ENCODE measurements at places on chromosomes 7 and 10.

GRCh38 chr10:29099001-29099400 is 189.9 kb upstream of the LYZL1 start:
- no peak for DNase-seq

- no peak for DNase-seq
Observed at GRCh38 chr7:139821349-139822105, 7.5 kb upstream of the TBXAS1 start.

GRCh38 chr7:126472825-126473224 is 779.9 kb downstream of the GRM8 start:
- DNase-seq, result no peak

GRCh38 chr7:27910326-27910725 is 170.4 kb downstream of the TAX1BP1 start:
- DNase-seq, result no peak

- DNase-seq, result peak; percentile 25
Observed at GRCh38 chr10:35409094-35409582, 72.8 kb downstream of the CCNY start.

DNA sequence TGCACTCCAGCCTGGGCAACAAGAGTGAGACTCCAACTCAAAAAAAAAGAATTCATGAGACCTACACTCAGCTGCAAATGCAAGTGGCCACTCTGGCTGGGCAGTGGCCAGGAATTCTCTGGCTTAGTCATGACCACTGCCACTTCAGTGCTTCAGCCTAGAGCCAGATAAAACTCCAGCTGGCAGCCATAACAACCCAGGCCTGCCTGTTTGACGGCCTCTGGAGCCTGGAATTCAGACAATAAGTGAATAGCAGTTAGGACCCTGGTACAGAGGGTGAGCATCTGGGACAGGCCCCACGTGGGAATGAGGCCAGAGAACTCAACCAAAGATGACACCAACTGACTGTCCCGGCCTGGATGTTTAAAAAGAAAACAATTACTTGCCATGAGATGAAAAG is 18.9 kb downstream of the RCC1L start:
- DNase-seq, result no peak

DNA sequence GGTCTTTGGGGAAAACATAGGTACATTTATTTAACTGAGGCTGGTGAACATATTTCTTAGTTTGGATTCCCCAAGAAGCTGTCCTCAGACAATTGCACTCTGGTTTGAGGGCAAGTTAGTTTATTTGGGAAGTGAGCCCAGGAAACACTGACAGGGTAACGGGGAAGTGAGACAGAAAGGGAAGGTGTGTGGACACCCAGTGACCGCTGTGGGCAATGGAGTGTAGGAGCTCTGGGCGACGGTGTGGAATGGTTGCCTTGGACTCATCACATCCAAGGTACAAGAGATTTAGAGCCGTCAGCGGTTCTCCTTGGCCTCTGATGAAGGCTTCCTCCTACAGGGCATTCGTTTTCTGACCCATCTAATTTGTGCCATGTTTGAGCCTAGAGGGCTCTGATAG is 7.1 kb downstream of the MRC1 start:
- DNase-seq, result no peak

- DNase-seq, result no peak
Observed at GRCh38 chr10:47286116-47286505, 13.9 kb upstream of the GDF10 start.

GRCh38 chr10:34885898-34886297 is 70.8 kb upstream of the PARD3 start:
- no peak for DNase-seq

DNA sequence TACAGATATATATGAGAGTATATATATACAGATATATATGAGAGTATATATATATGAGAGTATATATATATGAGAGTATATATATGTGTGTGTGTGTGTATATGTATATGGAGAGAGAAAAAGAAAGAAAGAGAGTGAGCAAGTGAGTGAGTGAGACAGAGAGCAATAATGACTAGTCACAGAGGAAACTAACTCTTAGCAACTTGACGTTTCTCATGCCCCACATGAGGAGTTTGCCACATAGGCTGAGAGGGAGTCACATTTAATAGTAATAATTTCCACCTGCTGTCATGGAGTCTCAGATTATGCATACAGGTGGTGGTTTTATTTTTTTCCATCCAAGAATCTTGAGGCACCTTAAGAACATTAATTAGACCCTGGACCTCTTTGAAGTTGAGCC is 199.9 kb downstream of the GATA3 start:
- no peak for DNase-seq

DNA sequence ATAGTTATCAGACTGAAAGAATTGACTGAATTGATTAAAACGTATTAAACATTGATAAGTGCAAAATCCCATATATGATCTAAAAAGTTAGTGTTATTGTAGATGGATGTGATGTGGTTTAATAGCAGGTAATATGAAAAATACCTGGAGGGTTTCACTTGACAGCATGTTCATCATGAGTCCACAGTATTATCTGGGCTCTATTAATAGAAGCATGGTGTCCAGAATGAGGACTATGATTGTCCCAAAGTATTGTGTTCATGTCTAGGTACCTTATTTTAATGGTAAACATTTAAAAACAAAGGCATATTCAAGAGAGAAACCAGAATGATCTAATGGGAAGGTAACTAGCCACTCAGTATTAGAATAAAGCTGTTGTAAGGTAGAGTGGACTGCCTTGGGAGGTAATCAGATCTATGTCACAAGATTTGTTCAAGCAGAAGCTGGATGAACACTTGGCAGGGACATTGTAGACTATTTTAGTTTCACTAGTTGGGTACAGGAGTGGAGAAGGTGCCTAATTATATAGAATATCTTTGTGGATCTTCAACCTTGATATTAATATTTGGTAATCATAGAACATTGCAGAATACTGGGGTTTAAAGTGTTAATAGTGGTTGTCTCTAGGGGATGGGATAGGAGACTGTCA is 43.5 kb downstream of the MCU start:
- DNase-seq, result no peak

DNA sequence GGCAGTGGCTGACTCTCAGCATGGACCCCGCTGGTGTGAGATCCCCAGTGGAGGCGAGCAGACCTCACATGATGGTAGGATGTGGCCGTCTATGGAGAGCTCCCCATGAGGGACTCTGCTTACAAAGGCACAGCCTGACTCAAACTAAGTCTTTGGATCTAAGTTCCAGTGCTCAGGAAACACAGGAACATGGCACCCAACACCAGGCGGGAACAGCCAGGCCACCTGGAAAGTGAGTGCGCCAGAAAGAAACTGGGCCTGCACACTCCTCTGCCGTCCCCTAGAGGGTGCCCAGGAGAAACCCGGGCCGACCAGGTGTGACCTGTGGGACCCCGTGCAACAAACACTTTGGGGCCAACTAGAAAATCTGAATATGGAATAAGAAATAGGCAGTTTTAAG is 10.0 kb downstream of the PITRM1 start:
- DNase-seq, result no peak

DNA sequence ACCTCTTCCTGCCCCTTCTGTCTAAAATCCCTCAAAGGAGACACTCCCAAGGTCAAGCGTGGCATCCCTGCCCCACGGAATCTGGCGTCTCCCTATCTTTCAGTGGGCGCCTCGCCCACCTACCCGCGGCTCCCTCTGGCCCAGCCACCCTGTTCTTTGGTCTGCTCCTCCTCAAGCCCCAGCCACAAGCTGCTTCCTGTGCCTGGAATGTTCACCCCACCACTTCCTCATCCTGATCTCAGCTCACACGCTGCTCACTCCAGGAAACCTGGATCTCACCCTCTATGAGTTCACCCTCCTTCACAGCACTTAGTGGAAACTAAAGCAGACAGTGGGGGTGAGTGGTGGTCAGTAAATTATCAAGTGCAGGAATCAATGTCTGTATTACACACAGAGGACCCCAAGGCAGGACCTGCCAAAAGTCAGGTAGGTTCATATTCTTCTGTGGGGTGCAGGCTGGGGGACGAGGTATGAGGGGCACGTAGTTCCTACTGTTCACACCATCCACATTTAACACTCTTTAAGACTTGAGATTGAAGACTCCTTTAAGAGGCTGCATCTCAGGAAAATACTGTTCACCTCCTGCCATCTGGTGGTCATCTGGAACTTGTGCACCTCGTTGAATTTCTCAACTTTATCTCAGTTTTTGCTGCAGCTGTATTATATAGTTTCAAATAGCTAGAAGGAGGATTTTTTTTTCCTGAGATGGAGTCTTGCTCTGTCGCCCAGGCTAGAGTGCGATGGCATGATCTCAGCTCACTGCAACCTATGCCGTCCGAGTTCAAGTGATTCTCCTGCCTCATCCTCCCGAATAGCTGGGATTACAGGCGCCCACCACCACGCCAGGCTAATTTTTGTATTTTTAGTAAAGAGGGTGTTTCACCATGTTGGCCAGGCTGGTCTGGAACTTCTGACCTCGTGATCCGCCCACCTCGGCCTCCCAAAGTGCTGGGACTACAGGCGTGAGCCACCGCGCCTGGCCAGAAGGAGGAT is 166.6 kb downstream of the ARHGAP21 start:
- DNase-seq, result no peak

DNA sequence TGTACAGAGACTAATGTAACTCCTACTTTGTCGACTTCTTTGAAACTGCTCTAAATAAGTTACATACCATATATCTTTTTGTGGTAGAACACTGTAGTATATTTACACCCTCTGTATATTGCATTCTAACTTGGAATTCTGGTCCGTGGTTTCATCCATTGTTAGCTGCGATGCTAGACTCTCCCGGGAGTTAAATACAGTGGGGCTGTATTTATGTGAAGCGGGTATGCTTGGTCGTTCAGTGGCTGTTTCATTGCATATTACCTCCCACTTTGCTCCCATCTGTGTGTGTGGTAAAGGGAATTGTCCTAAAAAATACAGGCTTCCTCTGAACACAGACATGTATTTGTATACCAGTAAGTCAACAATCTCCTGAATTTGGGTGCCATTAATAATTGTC is 231.1 kb downstream of the SLC25A13 start:
- DNase-seq, result no peak

DNA sequence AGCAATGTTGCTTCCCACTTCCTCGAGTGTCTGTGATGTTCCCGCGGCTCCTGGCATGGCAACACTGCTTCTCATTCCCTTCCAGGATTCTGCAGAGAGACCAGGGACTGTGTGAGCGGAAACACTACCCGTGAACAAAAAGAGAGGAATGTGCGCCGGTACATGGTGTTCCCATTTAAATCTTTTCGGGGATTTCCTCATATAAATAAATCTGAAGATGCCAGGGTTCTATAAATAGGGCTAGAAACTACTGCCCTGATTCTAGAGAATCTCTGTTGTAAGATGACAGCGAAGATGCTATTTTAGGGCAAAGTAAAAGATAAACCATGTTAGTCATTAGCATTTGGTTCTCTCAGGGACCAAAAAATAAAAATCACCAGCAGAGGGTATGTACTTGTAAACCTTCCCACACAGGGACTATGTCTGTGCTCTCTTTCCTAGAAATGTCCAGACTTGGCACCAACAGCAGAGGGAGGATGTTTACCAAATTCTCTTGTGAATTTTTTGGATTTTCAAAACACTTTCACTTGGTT is 92.2 kb upstream of the DDC start:
- no peak for DNase-seq

GRCh38 chr7:153193144-153193595 is 433.6 kb downstream of the ACTR3B start:
- DNase-seq, result no peak
